ENCODE measurements at places on chromosomes 6 and 20. TPM values are rescaled to one million over a fixed set of nuclear protein-coding genes. Genes with fewer than 3 reads are reported as not detected.

GRCh38 chr6:118652051-118652615 lies 742 bp upstream of the CEP85L start:
- DNase-seq: no peak

GRCh38 chr6:34836008-34836407 lies 44.1 kb downstream of the BLTP3A start:
- DNase-seq: no peak

DNA sequence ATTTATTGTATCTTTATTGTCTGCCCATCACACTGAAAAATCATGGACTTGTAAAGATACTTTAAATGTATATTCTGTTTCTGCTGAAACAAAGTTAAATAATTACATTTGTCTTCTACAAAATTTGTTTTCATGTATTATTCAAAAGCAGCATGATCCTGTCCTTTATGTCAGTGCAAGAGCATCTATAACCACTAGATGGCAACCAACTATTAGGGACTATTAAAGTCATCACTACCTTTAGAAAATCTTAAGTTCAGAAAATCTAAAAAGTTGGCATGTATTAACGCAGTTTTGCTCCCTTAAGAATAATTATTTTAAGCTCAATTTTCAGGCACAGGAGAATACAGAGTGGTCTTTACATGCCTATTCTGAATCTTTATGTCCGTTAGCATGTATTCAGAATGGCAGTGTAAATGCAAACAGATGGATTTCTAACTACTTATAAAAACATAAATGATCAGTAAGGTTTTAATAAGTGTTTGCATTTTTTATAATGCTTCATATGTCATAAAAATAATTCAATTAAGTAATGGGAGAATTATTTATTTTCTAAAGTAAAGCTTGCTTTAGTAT lies 17.8 kb downstream of the TMEM30A start:
- peak; percentile 80 for DNase-seq

DNA sequence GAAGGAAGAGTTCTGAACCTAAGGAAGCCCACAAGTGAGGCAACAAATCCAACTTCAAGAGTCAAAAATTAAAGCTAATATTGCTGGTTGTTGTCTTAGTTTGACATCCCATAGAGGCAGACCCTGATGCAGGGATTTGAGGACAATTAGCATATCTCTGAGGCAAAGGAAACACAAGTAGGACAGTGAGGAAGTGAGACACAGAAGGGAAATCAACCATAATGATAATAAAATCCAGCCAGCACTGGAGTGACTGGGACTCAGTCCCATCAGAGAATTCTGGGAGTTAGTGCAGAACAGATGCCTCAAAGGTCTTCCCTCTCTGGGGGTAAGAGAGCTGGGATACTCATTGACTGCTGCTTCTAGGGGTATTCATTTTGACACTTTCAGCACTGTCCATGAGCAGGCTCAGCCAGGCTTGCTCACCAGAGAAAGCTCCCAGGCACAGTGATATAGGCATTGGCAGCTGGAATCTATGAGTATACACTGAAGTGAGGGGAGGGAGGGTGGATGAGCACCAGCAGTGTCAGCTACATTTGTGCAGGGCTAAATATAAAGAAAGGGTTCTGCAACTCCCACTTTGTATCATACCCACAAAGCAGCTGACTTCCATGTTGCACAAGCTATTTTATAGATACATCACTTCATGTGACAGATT lies 43.4 kb upstream of the SPTLC3 start:
- DNase-seq: no peak

DNA sequence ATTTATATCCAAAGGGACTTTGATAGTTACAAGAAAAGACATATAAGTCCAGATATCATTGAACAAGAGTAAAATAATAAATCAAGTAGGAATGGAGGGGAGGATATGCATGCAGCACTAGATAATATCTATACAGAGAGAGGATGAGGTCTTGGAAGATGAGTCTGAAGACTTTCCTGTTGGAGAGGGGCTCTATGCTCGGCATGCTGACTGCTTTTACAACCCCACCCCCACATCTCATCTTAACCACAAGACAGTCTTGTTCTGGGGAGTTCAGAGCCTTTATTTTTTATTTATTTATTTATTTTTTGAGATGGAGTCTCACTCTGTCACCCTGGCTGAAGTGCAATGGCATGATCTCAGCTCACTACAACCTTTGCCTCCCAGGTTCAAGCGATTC lies 48.4 kb upstream of the IER3 start:
- no peak for DNase-seq

GRCh38 chr6:150592377-150592995 lies 7.2 kb upstream of the PLEKHG1 start:
- no peak for DNase-seq

GRCh38 chr6:28758046-28758817 lies 165.6 kb downstream of the TRIM27 start:
- peak; percentile 51 for DNase-seq

DNA sequence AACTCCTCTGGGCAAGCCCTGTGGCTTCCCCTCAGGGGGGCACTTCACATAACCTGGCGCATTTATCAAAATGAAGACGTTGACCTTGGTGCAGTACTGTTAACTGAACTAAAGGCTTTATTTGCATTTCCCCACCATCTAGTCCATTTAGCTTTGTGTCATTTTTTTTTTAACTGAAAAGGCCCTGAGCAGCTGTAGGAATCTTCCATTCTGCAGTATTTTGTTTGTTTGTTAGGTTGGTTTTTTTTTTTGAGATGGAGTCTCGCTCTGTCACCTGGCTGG lies 10.7 kb downstream of the TMEM181 start:
- DNase-seq: no peak

DNA sequence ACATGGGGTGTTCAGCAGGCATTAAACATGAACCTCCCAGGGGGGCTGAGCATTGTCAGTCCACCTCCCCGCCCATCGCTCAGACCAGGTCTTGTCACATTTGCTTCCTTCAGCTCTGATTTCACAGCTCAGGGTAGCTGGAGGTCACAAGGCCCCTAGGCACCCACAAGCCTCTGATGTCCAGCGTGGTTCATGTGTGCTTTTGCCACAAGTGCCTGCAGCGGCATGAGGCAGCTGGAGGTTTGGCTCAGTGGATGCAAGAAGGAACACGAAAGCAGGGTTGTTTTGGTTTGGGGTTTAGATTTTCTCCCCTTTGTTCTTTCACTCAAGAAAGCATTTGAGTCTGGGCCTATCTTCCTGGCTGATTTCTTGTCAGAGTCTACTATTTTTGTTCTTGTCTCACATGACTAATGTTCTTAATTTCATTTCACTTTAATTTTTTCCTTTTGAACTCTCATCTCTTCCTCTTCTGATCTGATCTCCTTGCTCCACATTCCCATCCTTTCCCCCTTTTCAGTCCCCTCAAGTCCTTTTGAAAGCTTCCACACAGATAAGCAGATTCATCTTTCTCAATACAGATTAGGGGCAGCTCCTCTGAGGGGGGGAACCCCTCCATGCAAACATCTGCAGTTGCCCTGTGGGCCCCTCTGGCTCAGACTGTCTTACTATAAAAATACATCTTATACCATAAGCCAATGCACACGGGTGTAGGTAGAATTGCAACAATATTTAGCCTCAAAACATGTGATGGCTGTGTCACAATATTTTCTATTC lies 68.1 kb upstream of the CEP85L start:
- DNase-seq: no peak

DNA sequence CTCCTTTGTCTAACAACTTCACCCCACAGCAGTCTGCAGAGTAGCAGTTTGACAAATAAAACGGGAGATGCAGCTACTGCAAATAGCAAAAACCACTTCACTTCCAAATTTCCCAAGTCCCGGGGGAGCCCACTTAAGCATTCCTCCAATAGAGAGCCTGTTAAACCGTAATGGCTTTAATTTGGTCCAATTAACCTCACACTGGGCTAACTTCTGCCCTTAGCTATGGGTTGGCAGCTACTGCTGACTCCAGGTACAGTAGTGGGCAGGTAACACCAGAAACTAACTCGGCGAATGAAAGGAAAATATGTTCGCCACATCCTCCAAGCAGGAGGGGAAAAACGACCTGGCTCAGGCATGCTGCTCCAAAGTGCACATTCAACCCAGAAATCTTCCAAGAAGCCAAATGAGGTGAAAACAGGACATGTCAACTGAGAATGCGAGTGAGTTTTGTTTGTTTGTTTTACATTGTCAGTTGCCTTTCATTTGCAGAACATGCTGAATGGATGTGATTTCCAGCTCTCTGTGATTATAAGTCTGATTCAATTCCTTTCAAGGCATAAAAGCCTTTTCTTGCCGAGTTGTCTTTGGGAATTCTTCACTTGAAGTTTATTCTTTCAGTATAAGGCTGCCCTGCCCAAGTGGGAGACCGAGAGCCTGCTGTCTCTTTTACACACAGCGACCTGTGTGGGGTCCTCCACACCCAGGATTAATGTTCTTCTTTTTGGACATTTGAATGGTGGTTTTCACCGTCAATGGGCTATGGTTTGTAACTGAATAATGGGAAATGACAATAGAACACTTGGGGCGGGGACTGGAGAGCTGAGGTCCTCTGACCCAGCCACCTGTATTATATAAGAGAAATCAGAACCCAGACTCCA lies 117.3 kb upstream of the ARMC2 start:
- peak; percentile 11 for DNase-seq

DNA sequence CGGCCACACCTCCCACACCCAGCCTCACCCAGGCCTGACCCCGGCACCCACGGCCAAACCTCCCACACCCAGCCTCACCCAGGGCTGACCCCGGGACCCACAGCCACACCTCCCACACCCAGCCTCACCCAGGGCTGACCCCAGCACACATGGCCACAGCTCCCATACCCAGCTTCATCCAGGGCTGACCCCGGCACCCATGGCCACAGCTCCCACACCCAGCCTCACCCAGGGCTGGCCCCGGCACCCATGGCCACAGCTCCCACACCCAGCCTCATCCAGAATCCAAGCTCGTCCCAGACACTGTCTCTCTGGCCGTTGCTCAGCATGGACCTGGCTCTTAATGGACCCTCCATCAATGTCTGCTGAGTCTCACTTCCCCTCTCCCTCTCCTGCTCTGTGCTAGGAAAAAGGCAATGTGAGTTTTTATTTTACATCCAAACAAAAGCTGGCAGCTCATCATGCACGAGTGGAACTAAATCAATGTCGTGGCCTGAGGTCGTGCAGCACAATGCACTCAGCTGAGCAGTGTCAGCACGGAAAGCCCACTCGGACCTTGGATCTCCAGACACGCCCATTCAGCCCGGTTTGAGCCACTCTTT lies 36.1 kb downstream of the NINL start:
- DNase-seq: no peak

- DNase-seq: no peak
Observed at GRCh38 chr20:5484346-5484745, 167.6 kb upstream of the PROKR2 start.

- no peak for DNase-seq
Observed at GRCh38 chr6:254016-254415, 38.3 kb upstream of the DUSP22 start.

DNA sequence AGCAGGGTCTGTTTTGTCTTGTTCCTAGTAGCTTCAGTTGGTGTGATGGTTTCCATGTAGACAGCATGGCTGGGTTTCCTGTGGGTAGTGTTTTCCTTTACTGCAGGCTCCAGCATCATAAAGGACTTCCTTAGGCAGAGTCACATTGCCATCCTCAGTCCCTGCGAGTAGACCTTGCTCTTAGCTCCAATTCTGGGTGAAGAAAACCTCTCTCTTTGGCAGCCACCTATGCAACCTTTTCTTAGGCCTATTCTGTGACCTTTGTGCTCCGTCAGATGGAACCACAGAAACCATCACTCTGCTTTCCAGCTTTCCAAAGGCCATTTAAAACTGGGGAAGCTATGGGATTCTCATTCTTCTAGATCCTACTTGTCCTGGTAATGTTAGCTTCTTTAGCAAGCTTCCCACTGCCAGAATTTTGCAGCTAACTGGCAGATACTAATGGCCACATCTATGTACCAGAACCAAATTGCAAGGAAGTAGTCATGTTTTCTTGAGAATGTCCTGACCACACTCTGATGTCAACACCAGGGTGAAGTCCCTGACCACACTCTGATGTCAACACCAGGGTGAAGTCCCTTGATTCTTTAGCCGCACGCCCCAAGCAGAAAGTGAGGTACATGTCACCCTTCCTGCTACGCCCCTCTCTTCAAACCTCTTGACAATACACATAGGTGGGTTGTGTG lies 646.6 kb upstream of the HS3ST5 start:
- DNase-seq: no peak

DNA sequence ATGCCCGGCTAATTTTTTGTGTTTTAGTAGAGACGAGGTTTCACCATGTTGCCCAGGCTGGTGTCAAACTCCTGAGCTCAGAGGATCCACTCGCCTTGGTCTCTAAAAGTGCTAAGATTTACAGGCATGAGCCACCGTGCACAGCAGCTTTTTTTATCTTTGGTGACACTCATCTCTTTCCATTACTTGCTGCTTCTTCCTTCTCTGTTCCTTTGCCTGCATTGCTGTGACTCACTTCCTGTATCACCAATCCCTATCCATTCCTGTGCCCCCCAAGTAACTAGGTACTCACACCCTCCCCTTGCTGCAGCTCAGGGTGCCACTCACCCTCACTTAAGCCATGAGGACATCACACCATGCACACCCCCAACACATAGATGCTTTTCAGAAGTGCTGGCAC lies 24.6 kb downstream of the KHDC1L start:
- DNase-seq: peak; percentile 6

- peak; percentile 21 for DNase-seq
Observed at GRCh38 chr6:6654599-6655575, 66.4 kb downstream of the LY86 start.

Gene SASH1
- 38.6 TPM for total RNA-seq

Gene OLIG3
- total RNA-seq: not detected

Gene SYS1
- 20.0 TPM for total RNA-seq

Gene BRPF3
- total RNA-seq: 10.6 TPM

Gene GPR31
- not detected for total RNA-seq

Gene LTB
- total RNA-seq: not detected

Gene TEAD3
- total RNA-seq: 9.6 TPM

Gene CNBD2
- total RNA-seq: 2.6 TPM

Gene CLPSL2
- total RNA-seq: not detected
